NAMALWA (cell line): ENCODE measurements at places on chromosomes 1 and 21.
A peak's percentile ranks its signal among the peaks of the same experiment; 100 is the strongest.

DNA sequence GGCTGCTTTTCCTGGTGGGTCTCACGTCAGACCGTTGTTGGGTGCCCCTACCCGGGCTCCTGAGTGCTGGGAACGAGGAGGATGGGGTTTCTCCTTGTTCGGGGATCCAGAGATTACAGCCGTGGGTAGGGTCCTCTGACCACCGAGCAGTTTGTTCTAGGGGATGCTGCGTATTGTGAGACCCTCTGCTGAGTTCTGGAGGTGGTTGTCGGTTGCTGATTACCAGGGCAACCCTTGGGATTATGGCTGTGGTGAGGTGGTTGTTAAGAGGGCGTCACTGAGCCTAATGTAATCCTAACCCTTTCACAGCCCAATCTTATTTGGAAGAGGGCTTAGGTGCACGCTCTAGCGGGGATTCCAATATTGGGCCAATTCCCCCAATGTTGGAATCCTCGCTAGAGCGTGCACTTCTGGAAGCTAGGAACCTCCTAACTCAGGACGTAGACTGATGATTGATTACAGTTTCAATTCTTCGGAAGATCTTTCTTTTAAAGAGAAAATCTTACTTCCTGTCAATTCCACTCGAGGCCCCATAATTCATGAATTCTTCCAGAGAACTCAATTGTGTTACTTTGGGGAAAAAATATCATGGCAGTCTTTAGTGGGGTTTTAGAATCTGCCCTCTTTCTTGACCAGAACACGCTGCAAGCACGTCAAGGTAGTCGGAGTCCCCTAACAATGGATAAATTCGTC lies 483 bp downstream of the TCEANC2 start:
- no peak for DNase-seq

- no peak for DNase-seq
These were observed 7.3 kb upstream of the FAM78B start for GRCh38 chr1:166174108-166174507.

DNA sequence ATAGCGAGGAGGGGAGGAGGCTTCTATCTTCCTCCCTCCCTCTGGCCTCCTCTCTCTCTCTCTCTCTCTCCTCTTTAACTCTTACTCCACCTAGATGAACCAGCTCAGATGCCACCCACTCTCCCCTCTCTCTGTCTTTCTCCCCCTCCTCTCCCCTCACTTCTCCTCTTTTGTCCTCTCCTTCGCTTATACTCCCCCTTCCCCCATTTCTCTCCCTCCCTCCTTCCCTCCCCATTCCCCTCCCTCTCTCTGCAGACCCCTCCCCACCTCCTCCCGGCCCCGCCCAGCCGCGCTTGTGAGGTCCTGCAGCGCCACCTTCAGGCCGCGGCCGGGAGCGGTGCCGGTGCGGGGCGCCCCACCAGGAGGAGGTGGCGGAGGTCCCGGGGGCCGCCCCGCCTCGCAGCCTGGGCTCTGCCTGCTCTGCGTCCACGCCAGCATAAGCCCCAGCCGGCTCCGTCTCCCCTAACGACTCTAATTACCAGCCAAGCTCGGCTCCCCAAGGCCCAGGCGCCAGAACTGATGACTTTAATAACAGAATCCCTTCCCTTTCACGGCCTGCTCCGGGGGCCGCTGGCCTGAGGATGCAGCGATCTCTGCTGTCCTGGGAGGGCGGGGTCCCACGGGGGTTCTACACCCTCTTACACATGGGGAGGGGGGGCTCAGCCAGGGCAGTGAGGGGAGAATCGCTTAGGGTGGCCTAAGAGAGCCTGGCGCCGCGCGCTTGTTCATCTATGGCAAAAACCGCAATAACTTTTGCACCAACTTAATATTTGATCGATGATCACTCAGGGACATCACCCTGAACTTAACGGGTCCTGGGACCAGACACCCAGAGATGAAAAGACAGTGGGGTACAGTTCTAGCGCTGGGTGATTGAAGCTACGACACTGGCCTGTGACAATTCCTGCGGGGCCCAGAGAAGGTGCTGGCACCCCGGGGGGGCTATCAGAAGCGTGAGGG lies 637.3 kb downstream of the MATN1 start:
- peak; percentile 29 for DNase-seq

DNA sequence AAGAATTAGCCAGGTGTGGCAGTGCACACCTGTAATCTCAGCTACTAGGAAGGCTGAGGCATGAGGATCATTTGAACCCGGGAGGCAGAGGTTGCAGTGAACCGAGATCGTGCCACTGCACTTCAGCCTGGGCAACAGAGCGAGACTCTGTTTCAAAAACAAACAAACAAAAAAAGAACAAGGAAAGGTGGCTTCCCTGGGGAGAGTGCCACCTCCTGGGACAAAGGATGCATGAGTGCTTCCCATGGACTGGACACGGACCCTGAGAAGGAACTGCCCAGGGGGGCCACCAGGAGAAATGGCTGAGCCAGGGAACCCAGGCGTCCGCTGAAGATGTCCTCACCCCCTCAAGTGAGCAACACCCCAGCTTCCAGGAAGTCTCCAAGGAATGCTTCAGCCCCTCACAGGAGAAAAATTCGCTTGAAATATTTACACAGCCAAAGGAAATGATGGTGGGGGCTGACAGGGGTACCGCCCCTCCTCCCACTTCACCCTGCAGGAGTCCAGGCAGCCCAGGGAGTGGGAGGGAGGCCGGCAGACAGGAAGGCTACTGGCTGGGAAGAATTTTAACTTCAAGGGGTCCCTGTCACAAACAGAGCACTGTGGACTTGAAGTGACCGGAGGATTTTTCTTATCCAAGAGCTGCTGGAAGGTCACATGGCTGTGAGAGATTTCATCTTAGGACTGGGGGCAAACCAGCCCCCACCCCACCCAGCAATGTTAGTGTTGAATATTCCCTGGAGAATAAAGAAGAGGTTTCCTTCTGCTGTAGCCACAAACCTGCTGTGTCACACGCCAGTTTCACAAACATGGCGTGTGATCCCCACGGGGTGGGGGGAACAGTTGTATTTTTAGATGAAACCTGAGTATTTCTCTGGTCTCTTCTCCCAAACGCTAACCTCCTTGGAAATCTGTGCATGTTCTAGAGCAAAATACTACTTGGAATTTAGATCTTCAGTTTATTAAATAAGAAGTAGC lies 90.8 kb upstream of the SLC25A33 start:
- DNase-seq: no peak

DNA sequence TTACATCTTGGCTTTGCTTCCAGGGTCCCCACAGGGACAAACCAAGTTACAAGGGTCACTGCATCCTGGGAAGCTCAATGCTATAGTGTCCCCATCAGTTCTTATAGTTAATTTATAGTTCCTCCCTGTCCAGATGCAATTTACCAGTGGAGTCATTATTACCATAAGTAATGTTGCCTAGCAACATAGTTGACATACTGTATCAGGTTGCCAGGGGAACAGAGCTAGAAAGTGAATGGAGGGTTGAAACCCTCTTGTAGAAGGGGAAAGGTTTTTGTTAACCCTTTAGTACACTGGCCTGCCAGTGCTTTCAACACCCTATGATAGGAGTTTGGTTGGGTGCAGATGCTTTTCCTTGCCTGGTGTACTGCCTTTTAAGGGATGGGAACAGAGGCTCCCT lies 34.3 kb upstream of the TTC4 start:
- DNase-seq: peak; percentile 48

- no peak for DNase-seq
These were observed 291.4 kb downstream of the TGFB2 start for GRCh38 chr1:218636548-218636947.

GRCh38 chr1:111161843-111162487 lies 21.9 kb downstream of the CEPT1 start:
- no peak for DNase-seq

DNA sequence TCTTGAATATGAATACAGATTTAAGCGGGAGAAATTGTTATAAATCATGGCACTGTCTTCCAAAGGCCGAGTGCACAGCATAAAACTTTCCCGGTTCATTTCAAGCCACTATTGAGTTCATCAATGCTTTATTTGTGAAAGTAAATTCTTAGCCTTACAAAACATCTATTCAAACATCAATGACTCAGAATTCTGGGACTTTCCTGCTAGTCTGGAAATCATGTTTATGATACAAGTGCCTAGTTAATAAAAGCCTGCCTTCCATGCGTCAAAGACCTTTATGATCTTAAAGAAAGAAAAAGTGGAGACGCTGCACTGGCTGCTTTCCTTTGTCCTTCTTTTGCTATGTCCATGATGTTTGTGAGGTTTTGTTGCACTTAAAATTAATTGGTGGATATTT lies 137.7 kb downstream of the SETD4 start:
- no peak for DNase-seq

- no peak for DNase-seq
These were observed 12.0 kb downstream of the CAPN2 start for GRCh38 chr1:223724376-223724775.

DNA sequence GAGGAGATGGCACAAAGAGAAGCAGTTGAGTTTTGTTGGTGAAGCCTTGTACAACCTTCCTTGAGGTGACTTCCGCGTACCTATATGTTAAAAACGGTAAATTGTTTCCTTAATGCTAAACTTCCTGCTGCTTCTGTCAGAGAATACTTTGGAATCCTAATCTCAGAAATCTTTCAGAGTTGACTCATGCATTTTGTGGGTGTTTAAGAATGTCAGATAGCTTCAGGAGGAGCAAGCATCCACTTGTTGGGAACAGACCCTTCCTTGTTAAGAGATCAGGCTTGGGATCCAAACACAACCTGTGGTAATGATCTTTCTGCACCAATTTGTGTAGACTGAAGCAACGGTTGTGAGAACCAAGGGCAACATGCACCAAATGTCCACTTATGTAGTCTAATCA lies 29.5 kb downstream of the AK4 start:
- no peak for DNase-seq

GRCh38 chr1:222370081-222370912 lies 177.6 kb downstream of the HHIPL2 start:
- no peak for DNase-seq

DNA sequence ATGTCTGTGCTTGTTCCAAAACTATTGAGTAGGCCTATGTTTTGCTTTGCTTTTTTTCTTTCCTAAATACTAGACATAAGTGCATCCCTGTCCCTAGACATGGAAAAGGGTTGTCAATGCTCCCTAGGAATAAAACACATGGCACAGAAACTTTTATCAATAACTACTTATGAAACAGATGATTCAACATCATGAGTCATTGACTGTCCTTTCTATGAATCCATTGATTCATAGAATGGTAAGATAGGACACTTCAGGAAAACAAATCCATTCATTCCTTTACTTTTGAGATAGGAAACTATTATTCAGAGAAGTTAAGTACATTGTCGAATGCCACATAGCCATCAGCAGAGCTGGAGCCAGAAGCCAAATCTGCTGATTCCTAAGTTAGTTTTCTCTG lies 147.5 kb downstream of the TSEN15 start:
- no peak for DNase-seq

- DNase-seq: peak; percentile 46
These were observed 1.9 kb downstream of the RUSC1 start for GRCh38 chr1:155322571-155322952.

DNA sequence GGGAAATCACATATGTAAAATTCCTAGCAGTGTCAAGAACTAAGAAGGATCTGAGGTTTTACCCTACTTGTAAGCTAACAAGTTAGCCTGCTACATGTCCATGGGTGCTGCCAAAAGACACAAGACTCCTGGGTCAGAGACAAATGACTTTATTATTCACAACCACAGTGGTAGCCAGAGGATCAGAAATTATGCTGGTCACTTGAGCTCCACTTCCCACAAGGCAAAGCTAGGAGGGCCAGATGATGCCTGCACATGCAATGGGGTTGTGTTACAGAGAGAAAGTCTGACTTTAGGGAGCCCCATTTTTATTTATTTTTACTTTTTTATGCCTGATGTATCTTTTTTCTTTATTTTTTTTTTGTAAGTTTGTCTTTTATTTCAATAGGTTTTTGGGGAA lies 136.8 kb downstream of the S1PR1 start:
- no peak for DNase-seq

- DNase-seq: no peak
These were observed 3.7 kb upstream of the SDC3 start for GRCh38 chr1:30912224-30912623.

GRCh38 chr1:75616436-75617433 lies 5.8 kb upstream of the SLC44A5 start:
- DNase-seq: no peak

GRCh38 chr1:200665861-200666260 lies 3.8 kb downstream of the DDX59 start:
- no peak for DNase-seq

- DNase-seq: no peak
These were observed 9.7 kb upstream of the ARHGEF16 start for GRCh38 chr1:3444736-3445135.

GRCh38 chr1:170853302-170853701 lies 82.0 kb upstream of the MROH9 start:
- DNase-seq: no peak

DNA sequence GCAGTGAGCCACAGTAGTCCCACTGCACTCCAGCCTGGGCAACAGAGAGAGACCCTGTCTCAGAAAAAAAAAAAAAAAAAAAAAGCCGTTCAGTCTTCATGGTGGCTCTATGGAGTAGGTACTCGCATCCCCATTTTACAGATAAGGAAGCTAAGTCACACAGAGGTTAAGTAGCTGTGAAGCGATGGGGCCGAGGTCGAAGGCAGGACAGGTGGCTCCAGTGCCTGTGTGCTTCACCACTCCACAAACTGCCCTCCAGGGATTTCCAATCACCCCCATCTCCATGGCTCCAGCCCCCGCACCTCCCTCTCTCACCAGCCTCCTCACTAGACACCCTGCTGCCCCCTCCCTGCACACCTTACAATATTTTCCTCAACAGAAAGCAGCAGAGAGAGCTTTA lies 61.9 kb downstream of the SYF2 start:
- DNase-seq: no peak

GRCh38 chr21:44756423-44757185 lies 45.0 kb downstream of the UBE2G2 start:
- DNase-seq: no peak

DNA sequence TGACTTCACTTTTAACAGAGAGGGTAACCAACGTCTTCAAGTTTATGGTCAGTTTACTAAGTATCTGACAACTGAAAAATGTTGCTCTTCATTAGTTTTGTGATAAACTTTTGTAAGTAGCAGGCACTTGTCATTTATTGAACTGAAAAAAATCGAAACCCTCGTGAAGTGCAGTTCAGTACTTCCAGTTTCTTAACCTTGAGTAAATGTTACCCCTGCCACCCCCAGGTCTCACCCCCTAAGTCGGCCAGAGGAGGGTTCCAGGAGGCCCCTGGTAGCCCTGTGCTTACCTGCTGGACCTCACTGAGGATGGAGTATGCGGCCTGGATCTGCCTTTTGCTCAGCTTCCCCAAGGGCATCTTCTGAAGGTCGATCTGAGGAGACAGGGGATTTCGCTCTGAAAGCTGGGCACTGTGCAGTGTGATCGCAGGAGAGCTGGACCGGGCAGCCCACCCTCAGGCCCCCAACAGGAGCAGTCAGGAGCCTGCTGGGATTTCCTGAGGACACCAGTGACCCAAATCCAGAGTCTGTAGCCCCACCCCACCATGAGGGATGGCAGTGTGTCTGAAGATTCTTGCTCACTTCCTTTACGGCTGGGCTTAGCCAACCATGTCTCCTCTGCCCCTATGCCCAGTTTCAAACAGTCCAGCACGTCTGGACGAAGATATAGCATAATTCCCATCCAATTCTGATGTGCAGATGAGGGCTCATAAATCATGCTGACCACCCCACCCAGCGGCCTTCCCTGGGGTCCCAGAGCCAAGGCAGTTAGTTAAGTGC lies 37.6 kb downstream of the PARP1 start:
- peak; percentile 66 for DNase-seq
